NCI-H2029 treated with DMSO at 0.1 percent for 48 hours (cell line): ENCODE measurements at places on chromosomes 2 and 18.
A peak's percentile ranks its signal among the peaks of the same experiment; 100 is the strongest.

GRCh38 chr2:241706537-241706936 is 4.7 kb downstream of the ING5 start:
- no peak for DNase-seq

DNA sequence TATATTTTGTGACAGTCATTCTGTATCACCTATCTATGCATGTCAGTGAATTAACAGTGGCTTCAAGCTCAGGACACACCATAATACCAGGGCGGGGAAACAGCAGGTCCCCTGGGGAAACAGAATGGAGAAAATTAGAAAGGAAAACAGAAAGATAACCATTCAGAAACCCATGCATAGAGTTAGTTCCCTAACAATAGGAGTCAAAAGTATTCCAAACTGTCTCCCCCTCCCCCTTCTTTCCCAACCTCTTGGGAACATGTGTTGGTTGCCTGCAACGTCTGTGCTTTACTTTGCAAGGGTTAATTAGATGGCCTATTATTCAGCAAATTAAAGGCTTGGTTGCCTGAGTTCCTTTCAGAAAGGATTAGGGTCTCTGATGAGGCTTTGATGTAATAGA is 176.4 kb downstream of the MYO3B start:
- DNase-seq, result no peak

DNA sequence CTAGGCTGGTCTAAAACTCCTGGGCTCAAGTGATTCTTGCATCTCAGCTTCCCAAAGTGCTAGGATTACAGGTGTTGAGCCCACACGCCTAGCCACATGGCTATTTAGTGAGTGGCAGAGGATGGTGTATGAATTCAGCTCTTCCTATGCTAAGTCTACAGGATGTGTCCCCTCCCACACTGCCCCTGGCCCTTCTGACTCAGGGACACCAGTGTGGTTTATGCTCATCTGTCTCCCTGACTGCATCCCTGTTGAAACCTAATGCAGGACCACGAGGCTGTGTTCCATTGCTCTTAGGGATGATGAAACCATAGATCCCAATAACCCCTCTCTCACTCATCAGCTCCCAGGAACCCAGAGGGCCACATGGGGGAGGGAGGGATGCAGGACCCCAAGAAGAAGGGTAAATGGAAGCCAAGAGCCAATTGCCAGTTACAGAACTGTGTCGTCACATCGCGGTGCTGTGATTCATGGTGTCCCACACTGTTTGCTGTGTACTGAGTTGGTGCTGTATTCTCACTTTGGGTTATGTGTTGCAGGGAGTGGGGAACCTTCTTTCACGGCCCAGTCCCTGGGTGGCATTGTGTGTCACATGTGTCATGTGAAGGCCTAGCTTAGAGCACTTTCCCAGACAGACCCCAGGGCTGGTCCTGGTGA is 102.9 kb upstream of the HAAO start:
- no peak for DNase-seq

GRCh38 chr18:73975266-73975665 is 172.4 kb downstream of the FBXO15 start:
- DNase-seq, result no peak

DNA sequence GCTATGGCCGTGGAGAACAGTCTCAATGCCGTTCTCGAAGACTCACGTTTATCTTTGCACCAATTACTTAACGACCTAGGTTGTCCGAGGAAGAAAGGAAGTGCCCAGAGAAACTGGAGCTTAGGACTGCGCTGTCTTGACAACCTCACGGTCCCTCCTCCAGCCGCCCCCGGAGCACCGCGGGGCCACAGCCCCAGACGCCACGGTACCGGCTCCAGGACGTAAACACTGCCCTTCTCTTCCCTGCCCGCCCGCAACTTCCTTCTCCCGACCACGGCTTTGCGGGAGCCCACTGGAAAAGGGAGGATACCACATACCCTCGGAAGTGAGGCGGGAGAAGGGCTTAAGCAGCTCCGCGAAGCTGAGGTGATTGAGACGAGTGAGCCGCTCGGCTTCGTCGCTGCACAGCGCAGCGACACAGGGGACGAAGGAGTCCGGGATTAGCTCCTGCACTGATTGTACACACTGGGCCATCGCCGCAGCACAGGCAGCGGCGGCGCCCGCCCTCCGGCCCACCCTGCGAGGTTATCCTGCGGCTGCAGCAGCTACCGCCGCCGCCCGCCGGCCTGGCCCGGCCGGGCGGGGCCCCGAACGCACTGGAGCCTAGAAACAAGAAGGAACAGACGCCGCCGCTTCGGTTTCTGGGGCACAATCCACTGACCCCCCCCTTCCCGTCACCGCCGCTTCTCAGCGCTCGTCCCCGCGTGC is 483 bp downstream of the TRAPPC8 start:
- no peak for DNase-seq

GRCh38 chr2:236876642-236877041 is 209.0 kb upstream of the COPS8 start:
- peak; percentile 92 for DNase-seq

- no peak for DNase-seq
Measured at GRCh38 chr2:95326433-95327140, 29.4 kb downstream of the KCNIP3 start.

DNA sequence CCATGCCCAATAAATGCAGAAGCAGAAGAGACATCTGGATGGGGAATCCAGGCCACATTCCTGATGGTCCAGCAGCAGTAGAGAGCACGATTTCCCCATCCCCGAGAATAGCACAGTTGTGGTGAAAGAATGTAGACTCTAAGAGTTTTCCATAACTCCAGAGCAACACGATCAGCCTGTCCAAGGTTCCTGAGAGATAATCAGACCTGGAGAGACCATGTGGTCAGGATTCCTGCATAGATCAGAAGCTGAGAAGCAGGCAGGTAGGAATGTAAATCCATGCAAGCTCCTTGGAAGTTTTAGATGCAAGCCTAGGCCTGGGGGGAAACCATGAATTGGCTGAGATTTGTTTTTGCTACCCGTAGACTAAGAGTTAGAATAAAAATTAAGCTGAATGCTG is 34.2 kb upstream of the PTPRM start:
- DNase-seq, result no peak

GRCh38 chr2:238857959-238858358 is 10.1 kb downstream of the TWIST2 start:
- no peak for DNase-seq

GRCh38 chr2:81658227-81658626 is 1353.7 kb upstream of the LRRTM1 start:
- DNase-seq, result no peak

GRCh38 chr2:73268830-73269685 is 15.2 kb downstream of the FBXO41 start:
- peak; percentile 39 for DNase-seq

- no peak for DNase-seq
Measured at GRCh38 chr2:33129263-33130053, 182.7 kb downstream of the LTBP1 start.

DNA sequence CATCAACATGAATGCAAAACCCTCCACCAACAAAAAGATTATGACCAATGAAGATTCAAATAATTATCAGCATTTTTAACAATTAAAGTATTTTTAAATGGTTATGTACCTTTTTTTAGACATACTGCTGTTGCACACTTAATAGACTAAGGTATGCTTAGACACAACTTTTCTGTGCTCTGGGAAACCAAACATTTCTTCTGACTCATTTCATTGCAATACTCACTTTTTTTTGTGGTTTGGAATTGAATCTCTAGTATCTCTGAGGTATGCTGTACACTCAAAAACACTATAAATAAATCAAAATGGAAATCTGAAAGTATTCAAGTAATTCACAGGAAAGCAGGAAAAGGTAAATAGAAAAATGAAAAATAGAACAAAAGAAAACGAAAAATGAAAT is 247.9 kb upstream of the POU3F3 start:
- DNase-seq, result no peak

- DNase-seq, result peak; percentile 52
Measured at GRCh38 chr18:43800584-43800983, 523.3 kb upstream of the SYT4 start.

DNA sequence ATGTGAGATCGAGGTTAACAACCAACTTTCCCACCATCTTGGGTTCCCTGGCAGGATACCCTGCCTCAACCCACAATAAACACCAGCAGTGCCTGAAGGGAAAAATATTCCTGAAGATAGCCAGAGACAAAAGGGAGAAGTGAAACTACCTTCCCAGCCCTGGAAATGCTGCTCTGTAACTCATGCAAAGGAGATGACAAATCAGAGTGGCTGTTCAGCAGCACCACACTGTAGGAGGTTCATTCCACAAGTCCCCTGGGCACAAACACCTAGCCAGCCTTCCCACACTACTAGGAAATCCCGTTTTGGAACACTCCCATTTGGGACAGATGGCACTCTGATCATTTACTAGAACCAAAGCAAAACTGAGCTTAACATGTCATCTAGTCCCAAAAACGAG is 190.7 kb upstream of the RBBP8 start:
- no peak for DNase-seq

- no peak for DNase-seq
Measured at GRCh38 chr2:8488001-8488738, 193.7 kb upstream of the ID2 start.

DNA sequence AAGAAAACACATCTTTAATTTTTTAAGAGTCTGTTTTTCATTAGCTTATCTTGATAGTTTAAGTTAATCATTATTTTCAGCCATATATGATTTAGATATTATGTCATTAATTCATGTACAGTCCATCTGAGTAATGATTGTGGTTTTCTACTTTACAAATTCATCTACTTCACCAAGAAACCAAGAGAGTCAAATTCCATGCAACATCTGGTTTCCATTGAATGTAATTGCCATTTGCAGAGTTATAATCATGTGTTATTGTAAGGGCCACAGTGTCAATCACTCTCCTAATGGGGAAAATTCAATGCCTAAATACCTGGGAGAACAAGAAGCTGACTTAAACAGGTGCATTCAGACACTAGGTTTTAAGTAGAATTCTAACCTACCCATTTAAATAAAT is 217.2 kb upstream of the OSR1 start:
- DNase-seq, result no peak

DNA sequence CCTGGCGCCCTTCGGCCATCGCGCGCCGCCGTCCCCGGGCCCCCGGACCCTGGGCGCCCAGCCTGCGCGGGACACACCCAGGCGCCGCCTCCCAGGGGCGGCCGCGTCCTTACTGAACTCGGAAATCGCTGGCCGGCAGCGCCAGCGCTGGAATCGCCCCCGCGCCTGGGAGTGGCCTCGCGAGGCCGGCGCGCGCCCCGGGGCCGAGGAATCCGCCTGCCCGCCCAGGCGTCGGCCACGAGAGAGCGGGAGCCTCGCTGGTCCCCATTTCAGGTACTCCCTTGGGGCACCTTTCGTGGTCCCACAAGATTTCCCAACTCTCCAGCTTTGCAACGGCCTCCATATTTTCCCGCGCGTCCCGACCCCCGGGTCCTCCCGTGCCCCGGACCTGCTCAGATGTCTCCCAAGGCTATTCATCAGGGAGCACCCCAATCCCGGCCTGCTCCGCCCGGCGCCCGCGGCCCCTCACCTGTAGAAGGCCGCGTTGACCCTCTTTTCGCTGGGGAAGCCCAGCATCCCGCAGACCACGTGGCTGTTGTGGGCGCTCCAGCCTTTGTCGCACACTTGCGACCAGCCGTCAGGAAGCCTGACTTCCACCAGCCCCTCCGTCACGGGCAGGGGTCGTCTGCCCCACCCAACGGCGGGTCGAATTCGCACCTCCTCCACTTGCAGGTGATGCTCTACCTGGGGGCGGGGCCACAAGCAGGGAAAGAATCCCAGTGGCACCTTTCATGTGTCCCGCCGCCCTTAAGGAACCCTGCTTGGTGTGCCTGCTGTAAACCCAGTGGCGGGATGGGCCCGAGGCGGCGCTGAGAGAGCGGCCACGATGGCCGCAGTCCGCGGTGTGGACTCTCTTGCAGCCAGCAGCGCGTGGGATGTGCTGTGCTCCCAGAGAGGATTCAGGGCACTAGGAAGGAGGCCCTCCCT is 4.6 kb downstream of the LOXL3 start:
- DNase-seq, result no peak

DNA sequence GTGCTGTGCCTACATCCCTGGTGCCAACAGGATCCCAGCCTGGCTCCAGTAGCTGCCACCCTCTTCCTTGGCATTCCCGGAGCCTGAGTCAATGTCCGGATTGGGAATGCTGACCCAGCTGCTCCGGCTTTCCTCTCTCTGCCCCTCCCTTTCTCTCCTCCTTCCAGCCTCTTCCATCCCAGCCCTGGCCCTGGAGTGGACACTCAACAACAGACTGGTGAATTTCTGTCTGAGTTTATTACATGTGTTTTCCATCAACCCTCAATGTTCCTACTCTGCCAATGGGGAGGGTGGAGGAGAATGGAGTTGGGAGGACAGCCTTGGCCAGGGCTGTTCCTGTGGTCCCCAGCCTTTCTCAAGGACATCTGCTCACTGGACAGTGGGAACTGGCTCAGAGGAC is 917 bp upstream of the PRKAG3 start:
- no peak for DNase-seq

DNA sequence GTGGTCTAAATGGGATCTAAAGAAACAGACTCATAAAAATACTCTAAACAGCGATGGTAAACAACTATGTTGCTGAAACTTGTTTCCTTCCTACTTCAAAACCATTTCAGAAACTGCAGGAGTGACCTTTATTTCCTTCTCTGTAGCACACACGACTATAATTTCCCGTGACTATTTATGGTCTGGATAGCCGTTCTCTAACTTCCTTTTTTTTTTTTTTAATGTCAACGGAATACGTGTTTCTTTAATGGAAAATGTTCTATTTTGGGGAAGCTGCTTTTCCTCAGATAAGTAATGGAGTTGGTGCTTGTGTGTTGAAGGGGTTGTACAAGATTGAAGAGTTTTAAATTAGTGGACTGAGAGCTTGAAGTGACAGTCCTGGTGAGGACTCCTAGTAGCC is 224.1 kb downstream of the PHLPP1 start:
- DNase-seq, result no peak

GRCh38 chr2:145066856-145067548 is 547.1 kb upstream of the ZEB2 start:
- no peak for DNase-seq

- DNase-seq, result no peak
Measured at GRCh38 chr18:22340331-22340730, 77.4 kb downstream of the CTAGE1 start.

GRCh38 chr2:167293943-167294775 is 405.9 kb downstream of the XIRP2 start:
- DNase-seq, result no peak

GRCh38 chr2:242052421-242052820 is 182.9 kb downstream of the RTP5 start:
- DNase-seq, result no peak

DNA sequence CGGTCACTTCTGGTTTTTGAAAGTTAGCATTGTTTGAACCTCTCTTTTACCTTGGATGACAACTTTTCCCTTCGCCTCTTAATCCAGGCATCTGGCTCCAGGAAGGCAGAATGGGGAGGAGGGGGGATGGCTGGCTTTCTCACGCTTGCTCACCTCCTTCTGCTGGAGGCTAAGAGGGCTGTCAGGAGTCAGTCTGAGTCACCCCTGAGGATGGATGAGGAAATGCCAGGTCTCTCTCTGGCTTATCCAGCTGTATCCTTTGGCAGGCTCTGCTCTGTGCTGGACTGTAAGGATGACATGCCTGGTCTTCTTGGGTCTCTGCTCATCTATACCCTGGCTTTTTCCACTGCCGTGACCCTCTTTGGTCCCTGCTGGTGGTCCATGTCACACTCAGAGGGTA is 142.9 kb upstream of the GYPC start:
- DNase-seq, result no peak
